ENCODE measurements at places on chromosomes 7 and 10. TPM values are rescaled to one million over a fixed set of nuclear protein-coding genes. Genes with fewer than 3 reads are reported as not detected.

The STEAP2 gene
- total RNA-seq = 3.9 TPM

The KCNIP2 gene
- 0.47 TPM for total RNA-seq

The LIPK gene
- total RNA-seq = not detected

The ADRA2A gene
- 0.20 TPM for total RNA-seq

The SPDYE11 gene
- not detected for total RNA-seq

The TECTB gene
- not detected for total RNA-seq

The UNCX gene
- total RNA-seq = not detected

The PRKAR2B gene
- total RNA-seq = 2.3 TPM

Data from A549 treated with AZD2906 at 1 μM for 4 hours (cell line).